GM23338 (cell line): ENCODE measurements at places on chromosomes 16 and 17.

- no peak for DNase-seq
Observed at GRCh38 chr16:65386672-65387071, 264.8 kb upstream of the CDH11 start.

- DNase-seq = no peak
Observed at GRCh38 chr16:72877374-72878028, 170.4 kb downstream of the ZFHX3 start.

DNA sequence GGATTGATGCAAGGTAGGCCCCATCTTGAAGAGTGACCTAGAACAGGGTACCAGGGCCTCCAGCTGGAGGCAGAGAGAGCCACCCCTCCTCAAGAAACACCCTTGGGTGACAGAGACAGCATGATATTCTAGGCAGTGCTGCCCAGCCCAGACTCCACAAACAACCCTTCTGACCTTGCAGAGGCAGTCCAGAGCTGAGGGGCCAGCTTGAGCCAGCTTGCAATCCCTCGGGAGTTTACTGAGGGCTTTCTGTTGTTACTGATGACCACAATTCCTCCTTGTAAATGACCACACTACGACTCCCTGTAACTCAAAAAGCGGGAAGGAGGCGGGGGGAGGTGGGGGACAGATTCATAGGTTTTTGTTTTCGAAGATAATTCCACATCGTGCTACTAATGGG is 18.6 kb upstream of the MNT start:
- no peak for DNase-seq

DNA sequence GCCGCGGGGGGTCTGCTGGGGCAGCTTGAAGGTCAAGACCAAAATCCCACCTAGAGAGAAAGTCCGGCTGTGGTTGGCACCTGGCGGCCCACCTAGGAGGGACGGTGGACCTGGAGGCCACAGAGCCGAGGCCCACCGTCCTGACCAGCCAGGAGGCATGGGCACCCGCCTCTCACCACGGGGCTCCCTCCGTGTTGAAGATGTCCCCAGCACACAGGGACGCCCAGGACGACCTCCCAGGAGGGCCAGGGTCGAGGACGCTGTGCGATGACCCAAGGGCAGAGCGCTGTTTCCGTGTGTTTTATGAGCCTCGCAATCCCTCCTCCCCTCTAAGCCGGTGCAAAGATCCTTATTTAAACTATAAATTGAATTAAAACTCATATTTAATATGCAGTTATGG is 131.2 kb downstream of the C16orf95 start:
- DNase-seq = no peak

DNA sequence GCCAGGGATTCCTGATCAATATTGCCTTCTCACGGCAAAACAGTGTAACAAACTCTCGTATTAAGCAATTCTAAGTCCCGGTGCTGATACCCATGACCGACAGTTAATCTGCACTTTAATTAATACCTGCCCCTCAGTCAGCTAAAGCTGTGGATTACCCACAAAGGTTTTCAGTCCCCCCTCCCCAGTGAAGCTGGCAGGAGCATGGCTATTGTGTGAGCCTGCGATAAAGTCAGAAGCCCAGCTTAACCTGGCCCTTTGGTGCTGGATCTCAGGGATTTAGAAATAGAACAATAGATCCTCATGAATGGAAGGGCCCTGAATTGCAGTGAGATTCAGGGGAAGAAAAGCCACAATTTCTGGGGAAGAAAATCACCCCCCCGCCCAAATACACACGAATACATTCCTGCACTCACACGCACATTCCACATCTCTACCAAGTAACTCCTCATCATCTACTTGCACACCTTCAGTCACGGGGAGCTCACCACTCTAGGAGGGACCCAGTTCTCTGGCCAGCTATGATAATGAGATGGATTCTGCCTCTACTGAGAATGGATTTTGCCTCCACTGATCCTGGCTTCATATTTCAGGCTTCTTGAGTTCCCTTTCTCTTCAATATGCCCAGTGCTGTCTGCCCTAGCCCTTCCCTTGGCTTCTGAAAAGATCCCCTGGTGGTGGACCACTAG is 102.6 kb downstream of the WSCD1 start:
- DNase-seq = no peak

DNA sequence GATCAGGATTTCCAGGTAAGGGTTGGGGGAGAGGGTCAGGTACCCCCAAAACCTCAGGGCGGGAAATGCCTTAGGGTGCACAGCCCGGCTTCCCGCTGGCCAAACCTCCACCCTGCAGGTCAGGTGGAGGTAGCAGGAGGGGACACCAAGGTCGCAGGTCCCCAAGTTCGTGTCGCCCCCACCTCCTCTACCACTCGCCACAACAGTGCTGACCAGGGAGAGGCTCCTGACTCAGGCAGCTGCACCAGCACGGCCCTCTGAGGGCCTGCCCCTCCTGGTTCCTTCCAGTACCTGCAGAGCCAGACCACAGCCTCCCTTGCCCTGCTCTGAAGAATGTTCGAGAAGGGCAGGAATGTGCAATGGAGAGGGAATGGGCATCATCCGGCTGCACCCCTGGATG is 3.9 kb downstream of the MRPL28 start:
- DNase-seq = no peak
